ENCODE measurements at places on chromosomes 3 and 15.

DNA sequence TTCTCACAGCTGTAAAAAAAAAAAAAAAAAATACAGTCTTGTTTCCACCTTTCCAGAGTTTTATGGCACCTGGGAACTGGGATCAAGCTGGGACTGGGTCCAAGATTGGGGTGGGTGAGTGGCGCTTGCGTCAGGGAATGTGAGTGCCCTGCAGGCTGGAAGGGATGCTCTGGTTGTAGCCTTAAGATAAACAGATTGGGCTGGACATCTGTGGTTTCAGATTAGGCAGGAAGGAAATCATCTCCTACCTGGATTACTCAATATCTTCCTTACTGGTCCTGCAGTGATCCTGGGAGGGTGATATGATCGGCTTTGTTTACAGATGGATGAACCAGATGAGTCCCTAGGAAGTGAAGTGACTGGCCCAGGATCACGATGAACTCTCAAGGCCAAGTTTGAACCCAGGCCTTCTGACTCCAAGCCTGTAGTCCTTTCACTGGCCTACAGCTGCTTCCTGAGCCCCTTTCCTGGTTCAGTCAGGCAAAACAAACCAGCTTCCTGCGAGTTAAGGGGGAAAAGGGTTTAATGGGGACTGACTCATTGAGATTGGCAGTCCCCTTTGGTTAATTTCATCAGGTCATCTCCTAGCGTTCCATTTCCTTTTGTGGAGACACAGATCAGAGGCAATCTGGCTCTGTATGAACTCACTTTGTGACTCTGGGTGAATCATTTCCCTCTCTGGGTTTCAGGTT is 179.8 kb downstream of the THSD4 start:
- peak; percentile 97 for DNase-seq

DNA sequence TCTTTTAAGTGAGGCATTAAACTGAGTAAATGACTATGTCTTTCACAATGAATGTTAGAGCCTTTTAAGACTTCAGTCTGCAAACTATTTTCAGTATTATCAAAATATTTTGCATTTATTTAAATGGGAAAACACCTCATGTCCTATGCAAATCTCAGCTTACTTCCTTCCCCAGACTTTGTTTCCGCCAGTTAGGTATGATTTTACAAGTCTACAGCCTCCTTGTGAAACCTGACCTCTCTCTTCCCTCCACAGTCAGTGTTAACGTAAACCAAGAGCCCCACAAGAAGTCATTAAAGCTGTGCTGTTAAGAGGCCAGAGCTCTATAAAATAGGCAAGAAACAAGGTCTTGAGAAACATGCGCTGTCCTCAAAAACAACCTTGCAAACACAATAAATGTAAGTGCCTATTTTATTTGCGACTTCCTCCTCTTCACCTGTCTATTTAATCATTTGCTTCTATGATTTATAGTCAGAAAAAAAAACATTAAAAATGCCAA is 48.3 kb downstream of the PRTG start:
- no peak for DNase-seq

GRCh38 chr3:113268942-113269341 is 57.6 kb downstream of the BOC start:
- no peak for DNase-seq

DNA sequence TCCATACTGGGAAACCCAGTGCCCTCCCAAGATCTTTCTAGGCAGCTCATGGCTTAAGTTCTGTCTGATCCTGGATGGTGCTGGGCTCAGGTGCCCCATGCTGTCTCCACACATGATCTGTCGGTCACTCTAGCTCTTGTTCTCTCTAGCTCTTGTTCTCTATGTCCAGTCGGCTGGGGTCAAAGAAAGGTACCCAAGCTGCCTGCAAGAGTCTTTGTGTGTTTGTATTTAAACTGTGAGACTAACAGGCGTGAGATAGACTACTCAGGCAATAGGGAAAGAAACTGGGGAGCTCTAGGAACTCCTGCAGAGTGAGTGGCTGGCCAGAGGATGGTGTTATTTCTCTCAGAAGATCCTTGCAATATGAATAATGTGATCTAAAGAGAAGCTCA is 40.2 kb downstream of the GPR156 start:
- no peak for DNase-seq

- DNase-seq: no peak
These were observed 247.4 kb upstream of the TPM1 start for GRCh38 chr15:62795171-62795570.

DNA sequence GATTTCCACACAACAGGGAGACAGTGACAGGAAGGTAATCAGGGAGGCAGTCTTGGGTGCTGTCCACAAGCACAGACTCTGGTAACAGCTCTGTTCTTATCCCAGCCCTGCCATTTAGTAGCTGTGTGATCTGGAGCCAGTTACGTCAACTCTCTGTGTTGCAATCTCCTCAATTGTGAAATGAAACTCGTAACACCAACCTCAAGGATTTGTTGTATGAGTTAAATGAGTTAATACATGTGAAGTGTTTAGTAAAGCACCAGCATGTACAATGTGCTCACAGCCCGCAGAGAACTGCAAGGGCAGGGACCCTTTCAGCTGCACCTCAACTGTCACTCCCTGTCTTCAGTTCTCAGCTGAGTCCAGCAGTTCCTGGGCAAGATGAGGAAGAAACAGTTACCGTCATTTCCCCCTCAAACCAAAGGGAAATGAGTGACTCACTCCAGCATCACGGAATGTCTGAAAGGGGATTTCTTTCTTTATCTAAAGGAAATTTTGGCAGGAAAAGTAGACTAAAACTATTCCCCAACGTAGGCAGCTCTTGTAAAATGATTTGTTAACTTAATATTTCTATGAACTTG is 39.9 kb upstream of the MB21D2 start:
- no peak for DNase-seq

DNA sequence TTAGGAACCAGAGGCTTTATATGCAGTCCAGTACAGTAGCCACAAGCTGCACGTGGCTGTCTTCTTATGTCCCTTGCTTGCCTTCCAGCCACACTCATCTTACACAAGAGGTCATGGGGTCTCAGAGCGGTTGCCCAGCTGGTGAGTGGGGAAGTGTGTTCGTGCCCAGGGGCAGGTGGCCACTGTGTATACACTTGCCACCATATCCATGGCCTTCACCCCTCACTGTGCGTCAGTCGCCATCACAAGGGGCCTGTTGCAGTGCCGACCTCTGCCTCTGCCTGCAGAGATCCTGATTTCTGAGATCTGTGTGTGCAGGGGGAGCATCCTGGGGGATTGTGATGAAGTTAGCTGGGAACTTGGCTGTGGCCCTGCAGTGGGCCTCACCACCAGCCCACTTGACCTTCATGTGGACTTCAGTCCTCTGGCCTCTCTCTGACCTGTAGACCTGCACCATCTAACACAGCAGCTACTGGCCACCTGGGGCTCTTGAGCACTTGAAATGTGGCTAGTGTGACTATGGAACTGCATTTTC is 43.1 kb upstream of the SACM1L start:
- no peak for DNase-seq

- DNase-seq: no peak
These were observed 59.4 kb upstream of the FLNB start for GRCh38 chr3:57948781-57949242.

- DNase-seq: no peak
These were observed 16.2 kb downstream of the IGDCC4 start for GRCh38 chr15:65406424-65407000.

DNA sequence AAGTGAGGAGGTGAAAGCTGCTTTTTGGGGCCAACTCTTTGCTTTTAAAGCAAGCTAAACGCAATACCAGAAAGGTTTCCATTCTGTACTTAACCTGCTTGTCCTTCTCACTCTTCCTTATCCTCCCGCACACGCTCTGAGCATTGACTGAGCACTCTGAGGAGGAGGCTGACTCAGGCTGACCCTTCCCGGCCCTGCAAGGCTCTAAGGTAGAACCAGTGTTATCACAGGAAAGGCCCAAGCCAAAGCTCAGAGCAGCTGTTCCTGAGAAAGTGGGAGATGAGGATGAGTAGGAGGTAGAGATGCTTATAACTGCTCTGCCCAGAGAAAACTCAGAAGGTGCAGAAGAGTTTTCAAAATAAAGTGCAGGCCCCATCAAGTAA is 2.3 kb downstream of the B3GNT5 start:
- peak; percentile 63 for DNase-seq

DNA sequence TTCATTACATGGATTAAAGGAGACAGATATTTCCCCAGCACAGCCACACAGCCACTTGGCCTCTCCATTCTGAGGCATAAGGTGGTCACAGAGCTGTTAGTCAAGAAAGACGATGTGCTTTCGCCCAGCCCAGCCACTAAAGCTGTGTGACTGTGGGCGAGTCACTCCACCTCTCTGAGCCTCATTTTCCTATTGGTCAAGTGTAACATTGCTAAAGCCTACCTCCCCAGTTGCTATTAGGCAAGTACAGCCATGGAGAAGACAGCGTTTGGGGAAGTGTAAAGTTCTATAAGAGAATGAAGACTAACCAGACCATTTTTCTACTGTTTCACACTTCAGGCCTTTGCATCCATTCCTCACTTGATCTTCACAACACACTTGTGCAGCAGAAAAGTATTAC is 24.1 kb downstream of the TMEM40 start:
- DNase-seq: no peak

- DNase-seq: no peak
These were observed 499.6 kb upstream of the GBE1 start for GRCh38 chr3:82261013-82261412.

GRCh38 chr3:89690646-89691045 is 583.2 kb downstream of the EPHA3 start:
- DNase-seq: no peak

GRCh38 chr3:69204315-69204957 is 82.0 kb upstream of the LMOD3 start:
- DNase-seq: peak; percentile 64

- DNase-seq: no peak
These were observed 9.8 kb downstream of the SYNM start for GRCh38 chr15:99114511-99115299.

- no peak for DNase-seq
These were observed 373.4 kb downstream of the DIPK2A start for GRCh38 chr3:144344925-144345548.

DNA sequence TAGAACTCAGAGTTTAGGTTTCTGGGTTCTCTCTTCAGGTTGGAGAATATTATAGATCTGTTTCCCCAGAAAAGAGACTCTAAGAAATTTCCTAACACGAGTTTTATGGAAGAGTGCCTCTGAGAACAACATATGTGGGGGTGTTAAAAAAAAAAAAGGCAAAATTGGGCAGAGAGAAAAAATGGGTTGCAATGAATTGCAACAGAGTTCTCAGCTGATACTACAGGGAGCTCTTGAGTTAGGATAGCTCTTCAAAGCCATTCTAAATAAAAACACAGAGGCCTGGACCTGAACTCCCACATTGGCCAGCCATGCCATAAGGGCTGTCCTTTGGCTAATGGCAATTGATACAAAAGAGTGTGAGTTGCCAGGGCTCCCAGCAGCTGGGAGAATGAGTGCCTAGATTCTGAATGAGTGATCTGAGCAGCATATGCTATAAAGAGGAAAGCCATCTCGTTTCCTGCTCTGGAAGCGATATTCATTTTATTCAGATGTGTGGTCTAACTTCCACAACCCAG is 20.1 kb upstream of the UBE2E2 start:
- DNase-seq: no peak

DNA sequence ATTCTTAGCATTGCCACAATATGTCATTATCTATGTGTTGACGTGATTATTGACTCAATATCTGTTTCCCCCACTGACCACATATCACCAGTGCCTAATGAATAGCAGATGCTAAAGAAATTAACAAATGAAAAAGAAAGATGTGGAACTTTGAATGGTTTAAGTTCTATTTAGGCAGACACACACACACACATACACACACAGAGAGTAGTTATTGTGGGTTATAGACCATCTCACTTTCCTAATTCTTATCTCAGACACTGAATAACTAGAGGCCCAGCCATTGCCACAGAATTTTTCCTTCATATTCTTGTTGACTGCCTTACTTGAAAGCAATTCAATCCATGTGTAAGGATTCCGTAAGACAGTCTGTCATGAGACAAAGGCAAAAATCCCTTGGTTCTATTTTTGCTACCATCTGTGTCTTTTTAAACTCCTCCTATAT is 61.9 kb upstream of the PHLDB2 start:
- DNase-seq: no peak

- DNase-seq: no peak
These were observed 108.5 kb downstream of the SAMMSON start for GRCh38 chr3:70108072-70108471.

DNA sequence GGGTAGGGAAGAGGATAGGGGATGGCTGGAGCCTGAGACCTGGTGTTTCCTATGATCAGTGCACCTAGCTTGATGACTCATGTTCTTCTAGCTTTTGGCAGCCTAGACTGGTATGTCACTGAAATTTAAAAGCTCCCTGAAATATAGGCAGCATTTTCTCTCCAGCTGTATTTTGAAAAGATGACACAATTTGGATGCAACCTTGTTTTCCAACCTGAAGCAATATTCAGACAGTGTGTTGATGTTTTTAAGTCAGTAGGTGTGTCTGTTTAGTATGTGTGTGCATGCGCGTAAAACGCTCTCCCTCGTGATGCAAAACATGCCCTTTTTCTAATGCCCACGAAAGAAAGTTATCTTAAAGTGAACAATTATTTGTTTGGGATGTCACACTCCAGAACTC is 58.5 kb downstream of the RPL22L1 start:
- DNase-seq: no peak

GRCh38 chr3:5186089-5186857 is 1.2 kb upstream of the EDEM1 start:
- DNase-seq: no peak

GRCh38 chr15:69729167-69729748 is 276.6 kb downstream of the RPLP1 start:
- DNase-seq: peak; percentile 8

DNA sequence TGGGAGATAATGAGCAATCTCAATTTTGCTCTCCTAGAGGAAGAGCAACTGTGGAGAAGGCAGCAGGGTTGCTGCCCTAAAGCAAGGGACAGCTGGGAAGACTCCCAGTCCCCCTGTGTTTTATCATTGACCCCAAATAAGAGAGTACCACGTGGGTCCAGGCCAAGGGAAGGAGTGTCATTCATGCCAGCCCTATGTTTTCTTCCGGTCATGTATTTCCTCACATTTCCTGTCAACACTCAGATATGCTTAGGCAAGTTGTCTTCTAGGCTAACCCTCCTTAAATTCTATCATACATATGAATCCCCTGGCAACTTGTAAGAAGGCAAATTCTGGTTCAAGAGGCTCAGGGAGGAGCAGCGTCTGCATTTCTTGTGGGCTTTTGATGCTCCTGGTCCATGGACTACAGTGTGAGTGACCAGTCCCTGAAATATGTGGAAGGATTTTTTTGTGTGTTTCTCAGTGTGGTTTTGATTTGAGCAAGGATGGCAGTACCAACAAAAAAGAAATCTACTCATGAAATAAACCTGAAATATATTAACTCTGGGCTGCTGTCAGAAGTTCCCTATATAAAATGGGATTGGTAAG is 31.9 kb upstream of the RPP14 start:
- DNase-seq: no peak

DNA sequence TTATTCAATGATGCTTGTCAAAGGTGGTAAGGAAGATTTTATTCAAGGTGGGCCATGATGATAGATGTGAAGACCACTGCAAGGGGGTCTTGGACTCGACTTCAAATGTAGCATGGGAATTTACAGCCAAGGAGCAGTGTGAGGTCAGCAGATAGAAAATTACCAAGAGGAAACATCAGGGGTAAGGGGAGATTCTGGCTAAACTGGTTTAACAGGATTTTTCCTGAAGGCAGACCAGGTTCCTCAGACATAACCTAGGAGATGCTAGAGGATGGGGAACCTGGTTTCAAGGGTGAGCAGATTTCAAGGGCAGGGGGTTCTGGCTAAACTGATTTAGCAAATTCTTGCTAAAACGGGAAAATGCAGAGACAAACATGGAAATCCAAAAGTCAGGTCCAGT is 464.9 kb downstream of the TAFA4 start:
- DNase-seq: no peak
